ENCODE measurements at places on chromosomes 12 and 14.

DNA sequence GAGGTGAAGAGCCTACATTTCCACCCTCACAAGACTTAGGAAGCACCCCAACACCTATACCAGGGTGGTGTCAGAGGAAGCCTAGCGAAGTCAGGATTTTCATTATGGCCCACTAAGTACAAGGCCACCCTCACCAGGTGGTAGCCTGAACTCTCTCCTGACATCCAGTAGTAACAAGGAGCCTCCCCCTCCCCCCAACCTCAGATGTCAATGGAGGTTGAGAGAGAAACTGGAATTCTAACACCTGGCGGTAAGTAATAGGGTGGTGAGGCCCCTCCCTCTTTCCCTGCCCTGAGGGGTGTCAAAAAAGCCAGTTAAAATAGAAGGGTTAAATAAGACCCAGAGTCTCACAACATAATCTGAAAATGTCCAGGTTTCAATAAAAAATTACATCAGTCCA, 37.6 kb downstream of the SINHCAF start:
- no peak overlapping the region for H3K27ac ChIP-seq
- no peaks in the 10 kb centered on the region for H3K4me1 ChIP-seq
- DNase-seq, result no peak
- H3K4me3 ChIP-seq, result no peak overlapping the region

DNA sequence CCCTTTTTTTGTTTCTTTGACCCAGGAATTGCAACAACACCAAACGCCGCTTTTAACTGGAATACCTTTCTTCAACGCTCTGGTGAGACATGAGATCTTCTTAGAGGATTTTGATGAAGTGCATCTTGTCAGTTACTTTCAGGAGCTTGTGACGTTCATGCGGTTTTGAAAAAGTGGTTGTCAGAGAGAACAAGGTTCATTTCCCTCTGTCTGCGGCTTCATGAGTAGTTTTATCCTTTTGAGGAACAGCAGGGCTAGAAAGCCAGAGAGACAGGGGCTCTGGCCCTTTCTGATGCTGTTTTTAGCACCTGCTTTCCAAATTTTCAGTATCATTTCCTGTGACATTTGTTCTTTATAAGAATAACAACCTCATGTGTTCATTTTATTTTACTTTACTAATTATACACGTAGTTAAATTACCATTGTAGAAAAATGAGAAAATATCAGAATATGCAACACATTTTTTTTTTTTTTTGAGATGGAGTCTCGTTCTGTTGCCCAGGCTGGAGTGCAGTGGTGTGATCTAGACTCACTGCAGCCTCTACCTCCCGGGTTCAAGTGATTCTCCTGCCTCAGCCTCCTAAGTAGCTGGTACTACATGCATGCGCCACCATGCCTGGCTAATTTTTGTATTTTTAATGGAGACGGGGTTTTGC, 61.8 kb downstream of the GLT1D1 start:
- H3K4me1 ChIP-seq, result no peaks in the 10 kb centered on the region
- no peak for DNase-seq
- H3K36me3 ChIP-seq, result no peaks in the 10 kb centered on the region

- H3K27me3 ChIP-seq, result no peaks in the 10 kb centered on the region
- DNase-seq, result no peak
- no peaks in the 10 kb centered on the region for H3K36me3 ChIP-seq
These were observed 21.1 kb downstream of the PRKCH start for GRCh38 chr14:61342486-61342885.

DNA sequence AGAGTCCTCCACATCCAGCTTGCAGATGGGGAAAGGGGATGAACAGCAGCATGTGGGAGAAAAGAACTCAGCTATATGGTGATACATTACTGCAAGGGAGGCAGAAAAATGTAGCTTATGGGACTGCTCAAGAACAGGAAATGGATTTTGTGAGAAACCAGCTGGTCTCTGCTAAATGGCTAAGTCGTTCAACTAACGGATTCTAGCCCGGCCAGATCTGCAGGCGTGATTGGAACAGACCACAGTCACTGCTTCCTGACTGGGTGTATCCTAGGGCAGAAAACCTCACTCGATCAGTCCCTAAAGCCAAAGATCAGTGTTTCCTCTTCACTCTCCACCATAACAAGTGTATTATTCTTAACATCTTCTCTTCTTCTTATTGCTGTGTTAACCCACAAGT, 8.1 kb upstream of the PTGDR start:
- DNase-seq, result no peak
- H3K4me1 ChIP-seq, result no peaks in the 10 kb centered on the region
- H3K36me3 ChIP-seq, result no peaks in the 10 kb centered on the region
- no peak overlapping the region for H3K27ac ChIP-seq
- no peak overlapping the region for H3K4me3 ChIP-seq

DNA sequence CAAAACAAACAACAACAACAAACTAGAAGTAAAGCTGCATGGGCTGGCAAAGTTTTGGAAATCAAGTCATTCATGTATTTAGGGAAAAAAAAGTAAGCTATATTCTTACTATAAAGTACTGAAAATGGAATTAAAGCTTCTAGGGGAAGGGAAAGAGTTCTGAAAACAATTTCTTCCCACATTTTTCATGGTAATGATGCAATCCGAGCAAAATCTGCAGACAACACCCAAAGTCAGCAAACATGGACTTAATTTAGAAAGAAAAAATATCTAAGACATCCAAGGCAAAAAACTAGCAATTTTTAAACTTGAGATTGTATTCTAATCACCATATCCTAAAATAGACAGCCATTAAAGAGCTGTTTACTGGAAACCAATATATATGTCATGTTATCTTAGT, 86.3 kb downstream of the LRP6 start:
- DNase-seq, result no peak
- H3K36me3 ChIP-seq, result no peaks in the 10 kb centered on the region
- peaks cover 20% of the 10 kb centered on the region for H3K4me1 ChIP-seq
- H3K27me3 ChIP-seq, result no peaks in the 10 kb centered on the region
- H3K27ac ChIP-seq, result no peak overlapping the region

- H3K27ac ChIP-seq, result no peak overlapping the region
- H3K4me3 ChIP-seq, result no peak overlapping the region
- no peaks in the 10 kb centered on the region for H3K27me3 ChIP-seq
- no peaks in the 10 kb centered on the region for H3K36me3 ChIP-seq
- H3K4me1 ChIP-seq, result no peaks in the 10 kb centered on the region
These were observed 97.0 kb downstream of the TPH2 start for GRCh38 chr12:72035625-72036024.

GRCh38 chr14:61323970-61324369, 2.6 kb downstream of the PRKCH start:
- no peak for DNase-seq
- H3K27ac ChIP-seq, result peak overlapping the region; percentile 91
- peaks cover 49% of the 10 kb centered on the region for H3K4me1 ChIP-seq
- peak overlapping the region; percentile 78 for H3K4me3 ChIP-seq
- H3K36me3 ChIP-seq, result no peaks in the 10 kb centered on the region

DNA sequence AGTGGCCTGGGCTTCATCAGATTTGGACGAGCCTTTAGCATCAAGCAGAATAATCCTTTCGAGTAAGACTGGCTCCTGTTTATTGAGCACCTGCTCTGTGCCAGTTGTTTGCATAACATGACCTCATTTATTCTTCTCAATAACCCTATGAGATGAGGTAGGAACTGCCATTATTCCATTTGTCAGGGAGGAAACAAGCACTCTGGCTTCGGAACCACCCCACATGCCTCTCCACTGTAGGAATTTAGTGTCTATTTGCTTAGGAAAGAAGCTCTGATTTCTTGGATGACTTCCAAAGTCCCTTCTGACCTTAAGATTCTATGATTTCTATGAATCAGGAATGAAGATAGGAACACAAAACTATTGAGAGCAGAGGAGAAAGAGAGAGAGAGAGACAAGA, 11.0 kb downstream of the SAMD4A start:
- H3K4me1 ChIP-seq, result peaks cover 82% of the 10 kb centered on the region
- peaks cover 4% of the 10 kb centered on the region for H3K36me3 ChIP-seq
- H3K27ac ChIP-seq, result peak overlapping the region; percentile 23

DNA sequence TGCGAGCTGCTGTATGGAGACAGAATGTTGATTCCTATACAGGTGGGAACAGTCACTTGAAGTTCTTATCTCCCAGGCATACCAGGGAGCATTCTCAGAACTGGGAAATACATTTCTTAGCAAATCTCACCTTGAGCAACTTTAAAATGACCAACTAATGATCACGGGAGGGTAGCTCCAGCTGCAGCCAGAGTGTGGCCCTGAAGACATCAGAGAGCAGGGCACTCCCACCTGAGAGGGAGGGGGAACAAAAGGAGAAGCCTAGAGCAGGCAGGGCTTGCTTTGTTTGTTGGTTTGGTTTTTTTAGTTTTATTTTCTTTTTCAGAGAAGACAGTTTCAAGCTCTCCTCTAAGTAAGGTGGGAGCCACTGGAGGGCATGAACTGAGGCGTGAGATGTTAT, 101.1 kb downstream of the OTX2 start:
- H3K4me1 ChIP-seq, result no peaks in the 10 kb centered on the region
- DNase-seq, result no peak
- no peak overlapping the region for H3K27ac ChIP-seq
- no peaks in the 10 kb centered on the region for H3K36me3 ChIP-seq

GRCh38 chr12:19893514-19893913, 454.2 kb downstream of the AEBP2 start:
- H3K27me3 ChIP-seq, result no peaks in the 10 kb centered on the region
- no peak for DNase-seq
- no peaks in the 10 kb centered on the region for H3K36me3 ChIP-seq
- no peak overlapping the region for H3K27ac ChIP-seq
- no peak overlapping the region for H3K4me3 ChIP-seq
- H3K4me1 ChIP-seq, result peaks cover 5% of the 10 kb centered on the region

GRCh38 chr12:56948881-56949280, 8.5 kb downstream of the RDH16 start:
- H3K27ac ChIP-seq, result no peak overlapping the region
- H3K36me3 ChIP-seq, result no peaks in the 10 kb centered on the region
- DNase-seq, result no peak
- H3K4me3 ChIP-seq, result no peak overlapping the region

GRCh38 chr14:74973003-74973653, 17.7 kb upstream of the PGF start:
- peaks cover 30% of the 10 kb centered on the region for H3K4me1 ChIP-seq
- peak overlapping the region; percentile 81 for H3K27ac ChIP-seq
- peak; percentile 75 for DNase-seq
- no peak overlapping the region for H3K4me3 ChIP-seq
- no peaks in the 10 kb centered on the region for H3K27me3 ChIP-seq
- H3K36me3 ChIP-seq, result no peaks in the 10 kb centered on the region

- no peak for DNase-seq
- no peaks in the 10 kb centered on the region for H3K27me3 ChIP-seq
- H3K4me3 ChIP-seq, result no peak overlapping the region
- H3K36me3 ChIP-seq, result no peaks in the 10 kb centered on the region
- H3K27ac ChIP-seq, result peak overlapping the region; percentile 49
These were observed 47.5 kb upstream of the RIN3 start for GRCh38 chr14:92466059-92466458.

DNA sequence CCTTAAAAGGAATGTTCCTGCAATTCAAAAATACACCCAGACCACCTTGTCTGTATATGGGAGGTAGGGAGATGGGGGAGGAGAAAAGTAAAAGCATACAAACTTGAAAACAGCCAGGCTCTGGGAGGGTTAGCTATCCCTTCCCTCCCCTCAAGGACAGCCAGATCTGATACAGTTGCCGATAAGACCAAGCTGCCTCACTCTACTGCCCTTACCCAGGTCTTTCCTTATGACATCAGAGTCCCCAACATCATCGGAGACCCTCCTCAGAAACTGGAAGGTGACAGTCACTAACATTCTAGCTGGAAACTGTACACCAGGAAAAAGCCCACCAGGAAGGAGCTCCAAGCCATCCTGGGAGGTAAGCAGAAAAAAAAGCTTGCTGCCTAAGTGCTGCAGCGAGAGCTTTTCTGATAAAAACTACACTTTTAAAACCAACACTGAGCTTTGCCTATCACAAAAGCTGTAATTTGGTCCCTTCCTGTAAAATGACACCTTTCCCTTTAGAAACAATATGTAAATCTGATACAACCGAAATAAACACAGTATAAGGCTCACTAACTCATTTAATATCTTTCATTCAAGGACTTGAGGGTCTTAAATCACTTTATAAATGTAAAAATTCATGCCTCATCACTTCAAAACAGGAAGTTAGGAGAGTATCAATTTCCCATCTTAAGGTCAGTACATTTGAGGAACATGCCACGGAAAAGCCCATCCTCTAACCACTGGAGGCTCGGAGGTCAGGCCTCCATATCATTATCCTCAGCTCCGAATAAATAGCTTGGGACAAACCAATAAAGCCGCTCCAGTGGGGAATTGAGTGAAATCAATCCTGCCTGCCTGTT, 20.4 kb upstream of the PLEKHH1 start:
- H3K4me1 ChIP-seq, result peaks cover 9% of the 10 kb centered on the region
- H3K36me3 ChIP-seq, result no peaks in the 10 kb centered on the region
- no peaks in the 10 kb centered on the region for H3K27me3 ChIP-seq
- H3K4me3 ChIP-seq, result no peak overlapping the region
- DNase-seq, result no peak
- no peak overlapping the region for H3K27ac ChIP-seq

- peaks cover 38% of the 10 kb centered on the region for H3K27me3 ChIP-seq
- no peak overlapping the region for H3K27ac ChIP-seq
- no peak overlapping the region for H3K4me3 ChIP-seq
- peaks cover 5% of the 10 kb centered on the region for H3K4me1 ChIP-seq
These were observed 17.9 kb upstream of the KRT86 start for GRCh38 chr12:52256584-52256935.

GRCh38 chr12:131783915-131784541, 44.2 kb upstream of the MMP17 start:
- no peak overlapping the region for H3K4me3 ChIP-seq
- no peaks in the 10 kb centered on the region for H3K4me1 ChIP-seq
- H3K36me3 ChIP-seq, result peaks cover 95% of the 10 kb centered on the region
- H3K27me3 ChIP-seq, result no peaks in the 10 kb centered on the region
- no peak for DNase-seq

GRCh38 chr12:1761857-1762256, 58.5 kb upstream of the LRTM2 start:
- H3K27me3 ChIP-seq, result no peaks in the 10 kb centered on the region
- no peaks in the 10 kb centered on the region for H3K36me3 ChIP-seq
- DNase-seq, result no peak
- no peak overlapping the region for H3K4me3 ChIP-seq

DNA sequence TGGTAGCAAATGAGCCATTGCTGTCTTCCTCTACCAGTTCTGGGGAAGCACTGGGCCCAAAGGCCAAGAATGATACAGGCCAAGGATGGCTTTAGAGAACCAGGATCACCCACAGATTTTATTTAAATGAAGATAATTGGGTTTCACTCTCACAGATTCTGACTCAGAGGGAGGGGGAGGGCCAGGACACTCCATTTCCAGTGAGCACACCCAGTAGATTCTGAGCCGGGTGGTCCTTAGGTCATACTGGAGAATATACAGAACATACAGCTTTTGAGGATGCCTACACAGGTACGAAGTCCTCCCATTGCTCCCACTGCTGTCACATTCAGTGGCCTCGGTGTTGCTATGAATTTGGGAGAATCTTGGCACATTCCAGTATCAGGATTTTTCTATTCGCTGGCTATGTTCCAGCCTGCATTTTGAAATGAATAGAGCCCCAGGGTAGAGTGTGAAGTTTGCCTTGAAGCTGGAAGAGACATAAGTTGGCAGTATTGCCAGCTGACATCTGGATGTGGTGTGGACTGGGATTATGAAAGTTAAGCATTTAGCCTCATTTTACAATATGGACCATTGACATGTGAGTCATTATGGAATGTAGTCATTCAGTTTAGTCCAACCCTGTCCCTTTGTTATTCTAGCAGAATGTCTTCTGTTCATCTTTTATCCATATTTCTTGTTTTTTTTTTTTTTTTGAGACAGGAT, 45.8 kb upstream of the POC1B start:
- no peak for DNase-seq
- H3K4me1 ChIP-seq, result no peaks in the 10 kb centered on the region
- H3K4me3 ChIP-seq, result no peak overlapping the region
- H3K36me3 ChIP-seq, result no peaks in the 10 kb centered on the region
- H3K27ac ChIP-seq, result no peak overlapping the region
